CD4-positive, alpha-beta T cell treated with Interferon gamma for 1 hour (primary cell): ENCODE measurements at places on chromosomes 2 and 18.

GRCh38 chr2:170468557-170468956 is 246.6 kb upstream of the SP5 start:
- no peak for DNase-seq

DNA sequence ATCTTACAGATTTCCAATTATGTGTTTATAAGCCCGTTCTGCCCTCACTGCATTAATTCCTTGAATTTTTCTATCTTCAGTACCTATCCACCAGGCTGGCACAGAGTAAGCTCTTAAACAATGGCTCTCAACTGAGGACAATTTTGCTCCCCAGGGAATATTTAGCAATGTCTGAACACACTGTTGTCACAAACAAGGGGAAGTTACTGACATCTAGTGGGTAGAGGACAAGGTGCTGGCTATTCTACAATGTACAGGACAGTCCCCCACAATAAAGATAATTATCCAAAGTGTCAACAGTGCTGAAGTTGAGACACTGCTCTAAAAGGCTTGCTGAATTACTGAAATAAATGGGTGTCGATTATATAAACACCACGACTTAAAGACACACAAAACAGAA is 5.0 kb downstream of the NDUFS1 start:
- DNase-seq, result no peak

- no peak for DNase-seq
These were observed 131.2 kb upstream of the SOX11 start for GRCh38 chr2:5561006-5561405.

DNA sequence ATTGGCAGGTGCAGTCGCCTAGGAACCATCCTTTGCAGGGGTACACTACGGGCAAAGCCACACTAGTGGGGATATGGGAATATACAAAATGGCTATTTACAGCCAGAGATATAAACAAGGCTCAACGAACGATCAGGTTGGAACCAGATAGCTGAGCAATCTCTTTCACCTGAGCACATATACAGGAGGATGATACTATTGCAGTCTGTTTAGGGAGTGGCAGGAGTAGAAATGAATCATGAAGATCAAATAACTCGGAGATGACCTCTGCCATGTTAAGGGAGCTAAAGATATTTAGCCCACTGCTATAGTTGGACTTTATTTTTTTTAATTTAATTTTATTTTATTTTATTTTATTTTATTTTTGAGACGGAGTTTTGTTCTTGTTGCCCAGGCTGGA is 33.8 kb downstream of the TEX44 start:
- DNase-seq, result no peak

GRCh38 chr2:9109871-9110270 is 96.7 kb upstream of the ASAP2 start:
- no peak for DNase-seq

DNA sequence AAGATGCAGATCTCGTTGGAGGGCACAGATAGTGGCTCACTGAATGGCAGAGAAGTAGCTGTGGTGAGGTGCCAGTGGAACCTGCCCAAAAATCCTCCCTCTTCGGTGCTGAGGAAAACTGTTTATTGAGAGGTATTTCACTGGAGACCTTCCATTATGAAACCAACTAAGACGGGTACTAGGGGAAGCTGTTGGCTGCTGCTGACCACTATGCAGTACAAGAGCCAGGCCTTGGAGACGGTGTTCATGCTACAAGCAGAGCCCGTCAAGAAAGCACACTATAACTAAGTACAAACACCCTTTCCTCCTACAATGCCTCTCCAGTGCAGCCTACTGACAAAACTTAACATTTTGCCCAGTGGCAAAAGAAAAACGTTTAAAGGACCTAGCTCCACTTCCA is 4.6 kb downstream of the ARL5A start:
- DNase-seq, result no peak

GRCh38 chr18:36580266-36580665 is 248.5 kb downstream of the TPGS2 start:
- no peak for DNase-seq

- DNase-seq, result no peak
These were observed 19.4 kb downstream of the CYP26B1 start for GRCh38 chr2:72128059-72128842.

- no peak for DNase-seq
These were observed 291.5 kb downstream of the SP3 start for GRCh38 chr2:173673640-173674039.
